GM12892 (cell line): ENCODE measurements at places on chromosomes 2 and 18.

- DNase-seq: no peak
These were observed 189.4 kb downstream of the PLCL1 start for GRCh38 chr2:197993830-197994229.

DNA sequence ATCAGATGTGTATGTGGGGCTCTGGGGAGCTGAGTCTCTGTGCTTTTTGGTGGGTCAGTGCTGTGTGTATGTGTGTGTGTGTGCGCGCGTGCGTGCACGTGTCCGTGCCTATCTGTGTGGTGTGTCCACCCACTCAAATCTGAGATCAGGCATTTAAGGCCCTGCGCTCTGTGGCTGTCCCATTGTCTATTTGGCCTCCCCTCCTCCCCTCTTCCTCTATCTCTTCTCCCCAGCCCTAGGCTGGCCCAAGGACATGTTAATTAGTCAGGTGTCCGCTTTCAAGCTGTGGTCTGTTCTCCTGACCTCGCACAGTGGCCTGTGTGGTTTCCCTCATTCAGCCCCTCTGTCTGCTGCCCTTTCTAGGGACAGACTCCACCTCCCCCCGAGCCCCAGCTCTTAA lies 136.4 kb downstream of the DYSF start:
- DNase-seq: no peak

- DNase-seq: no peak
These were observed 34.8 kb downstream of the PPP1R1C start for GRCh38 chr2:182020286-182021070.

DNA sequence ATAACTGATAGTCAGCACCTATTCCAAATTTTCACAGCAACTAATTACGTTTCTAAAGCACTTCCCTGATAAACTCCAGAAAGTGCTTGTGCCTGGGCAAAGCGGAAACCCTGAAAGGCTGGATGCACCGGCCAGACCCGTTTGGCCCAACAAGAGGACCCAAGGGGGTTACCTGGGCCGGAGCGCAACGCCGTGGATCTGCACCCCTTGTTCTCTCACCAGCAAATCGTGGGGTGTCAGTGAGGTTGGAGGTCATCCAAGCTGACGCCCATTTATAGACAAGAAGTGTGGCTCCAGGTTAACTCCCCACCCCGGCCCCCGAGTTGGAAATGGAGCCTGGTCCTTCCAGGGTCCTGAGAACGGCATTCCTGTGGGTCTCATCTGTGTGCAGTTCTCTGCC lies 167.0 kb upstream of the HDAC4 start:
- no peak for DNase-seq

GRCh38 chr2:8851811-8852560 lies 14.6 kb upstream of the KIDINS220 start:
- no peak for DNase-seq

DNA sequence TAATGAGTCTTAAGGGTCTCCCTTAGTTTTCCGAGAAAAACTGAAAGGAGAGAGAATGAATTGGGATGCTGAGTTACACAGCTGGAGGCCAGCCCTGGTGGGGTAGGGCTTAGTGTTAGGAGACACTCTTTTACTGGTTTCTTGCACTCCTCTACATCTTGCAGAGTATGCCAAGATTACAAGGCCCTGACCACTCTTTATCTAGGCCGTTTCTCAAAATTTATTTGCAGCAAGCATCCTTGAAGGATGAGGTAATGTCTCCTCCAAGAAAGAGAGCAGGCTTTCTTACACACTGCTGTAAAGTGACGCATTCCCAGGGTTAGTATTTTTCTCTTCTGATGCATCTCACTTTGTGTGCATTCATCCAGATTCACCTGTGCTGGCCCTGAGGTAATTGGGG lies 166.2 kb downstream of the TDRD15 start:
- DNase-seq: no peak

GRCh38 chr2:196117214-196117705 lies 48.6 kb upstream of the DNAH7 start:
- DNase-seq: no peak

DNA sequence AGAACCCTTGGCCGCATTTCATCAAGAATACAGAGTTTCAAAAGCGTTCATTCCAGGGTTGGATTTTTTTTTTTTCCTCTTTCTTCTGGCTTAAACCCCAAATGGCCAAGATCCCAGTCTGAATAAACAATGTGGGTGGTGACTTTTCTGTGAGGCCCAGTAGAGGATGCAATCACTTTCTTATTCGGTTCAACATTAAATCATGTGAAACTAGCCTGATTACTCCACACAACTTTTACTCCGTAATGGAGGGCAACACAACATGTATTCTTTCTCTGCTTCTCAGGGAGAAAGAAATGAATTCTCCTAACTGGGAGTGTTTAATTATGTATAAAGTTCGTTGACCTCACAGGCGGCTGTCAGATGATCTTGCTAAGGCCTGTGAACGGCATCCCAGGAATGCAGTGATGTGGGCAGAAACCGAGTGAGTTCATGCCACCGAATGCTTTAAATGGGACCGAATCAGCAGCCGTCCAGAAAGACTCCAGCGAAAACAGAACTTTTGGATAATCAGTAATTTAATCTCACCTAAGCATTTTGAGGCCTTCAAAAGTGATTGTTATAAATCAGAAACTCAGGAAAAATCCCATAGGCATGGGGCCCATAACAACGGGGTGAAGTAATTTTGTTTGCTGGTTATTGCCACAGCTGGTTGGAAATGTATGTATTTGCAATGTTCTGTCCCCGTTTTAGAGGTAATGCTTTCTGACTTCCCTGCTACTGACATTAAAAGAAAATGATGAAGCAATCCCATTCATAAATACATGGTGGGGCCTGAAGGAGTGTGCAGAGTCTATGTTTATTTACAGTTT lies 81.5 kb downstream of the BCL2 start:
- DNase-seq: no peak

- no peak for DNase-seq
These were observed 424.1 kb upstream of the CHST9 start for GRCh38 chr18:27609221-27609620.

GRCh38 chr2:18505703-18506341 lies 54.6 kb downstream of the RDH14 start:
- no peak for DNase-seq

- DNase-seq: peak; percentile 77
These were observed 51.2 kb upstream of the ALPP start for GRCh38 chr2:232327105-232328031.

DNA sequence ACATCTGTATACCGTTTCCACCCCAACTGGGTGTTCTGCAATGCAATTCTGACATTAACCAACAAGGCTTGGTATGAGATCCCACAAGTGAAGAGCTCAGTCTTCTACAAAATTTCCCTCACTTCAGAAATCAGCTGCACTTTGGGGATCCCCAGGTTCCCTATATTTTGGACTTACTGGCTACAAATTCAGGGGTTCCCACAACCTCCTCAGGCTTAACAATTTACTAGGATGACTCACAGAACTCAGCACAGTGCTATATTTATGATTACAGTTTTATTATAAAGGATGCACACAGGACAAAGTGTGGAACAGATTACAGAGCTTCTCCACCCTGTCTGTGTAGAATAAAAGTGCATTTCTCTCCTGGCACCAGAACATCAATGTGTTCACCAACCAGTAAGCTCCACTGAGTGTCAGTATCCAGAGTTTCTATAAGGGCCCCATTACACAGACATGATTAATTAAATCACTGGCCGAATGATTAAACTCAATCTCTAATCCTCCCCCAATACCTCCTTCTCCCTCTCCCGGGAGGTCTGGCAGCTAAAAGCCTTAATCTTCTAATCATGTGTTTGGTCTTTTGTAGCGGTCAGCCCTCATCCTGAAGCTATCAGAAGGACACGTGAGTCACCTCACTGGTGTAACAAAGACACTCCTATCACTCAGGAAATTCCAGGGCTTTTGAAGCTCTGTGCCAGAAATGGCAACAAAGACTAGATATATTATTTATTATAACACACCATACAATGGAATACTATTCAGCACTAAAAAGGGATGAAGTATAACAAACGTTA lies 84.6 kb downstream of the SLC66A3 start:
- DNase-seq: no peak

- DNase-seq: no peak
These were observed 432.1 kb downstream of the LPIN1 start for GRCh38 chr2:12178289-12179080.

DNA sequence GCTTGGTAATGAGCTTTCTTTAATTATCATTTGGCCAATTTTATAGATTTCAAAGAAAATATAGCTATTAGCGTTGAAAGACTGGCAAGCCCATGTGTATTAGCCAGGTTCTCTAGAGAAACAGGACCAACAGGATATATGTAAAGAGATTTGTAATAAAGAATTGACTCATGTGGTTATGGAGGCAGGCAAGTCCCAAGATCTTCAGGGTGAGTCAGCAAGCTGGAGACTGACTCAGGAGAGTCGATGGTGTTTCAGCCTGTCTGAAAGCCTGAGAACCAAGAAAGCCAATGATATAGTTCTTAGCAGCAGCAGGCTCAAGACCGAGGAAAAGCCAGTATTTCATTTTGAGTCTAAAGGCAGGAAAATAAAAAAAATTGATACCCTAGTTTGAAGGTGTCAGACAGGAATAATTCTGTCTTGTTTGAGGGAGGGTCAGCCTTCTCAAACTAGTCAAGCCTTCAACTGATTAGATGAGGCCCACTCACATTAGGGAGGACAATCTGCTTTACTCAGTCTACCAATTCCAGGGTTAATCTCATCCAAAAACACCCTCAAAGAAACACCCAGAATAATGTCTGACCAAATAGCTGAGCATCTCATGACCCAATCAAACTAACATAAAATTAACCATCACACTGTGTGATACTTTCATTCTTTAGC lies 78.3 kb upstream of the CRIM1 start:
- DNase-seq: no peak

GRCh38 chr2:208134928-208135586 lies 5.4 kb upstream of the CRYGC start:
- DNase-seq: no peak

DNA sequence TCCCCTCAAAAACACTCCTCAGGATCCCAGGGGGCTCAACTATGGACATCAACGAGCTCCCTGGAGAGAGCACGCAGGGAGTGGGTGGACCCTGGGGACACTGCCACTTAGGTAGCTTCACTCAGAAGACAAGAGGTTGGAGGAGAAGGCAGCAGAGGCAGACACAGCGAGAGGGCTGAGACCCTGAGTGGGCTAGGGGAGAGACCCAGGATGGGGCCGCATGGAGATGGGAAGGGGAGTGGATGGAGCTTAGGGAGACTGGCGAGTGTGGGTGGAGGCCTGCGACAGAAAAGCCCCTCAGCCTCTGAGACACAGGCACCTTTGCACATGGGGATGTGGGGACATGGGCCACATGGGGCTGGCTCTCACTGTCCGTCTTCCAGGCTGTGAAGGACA lies 70.9 kb downstream of the ASB1 start:
- no peak for DNase-seq

- peak; percentile 9 for DNase-seq
These were observed 711 bp downstream of the DOK6 start for GRCh38 chr18:69401226-69401971.

- no peak for DNase-seq
These were observed 59.3 kb upstream of the TCF4 start for GRCh38 chr18:55647331-55647730.
